Aorta (tissue), 5 donors: ENCODE measurements at places on chromosomes 3 and 15. TPM values are rescaled to one million over a fixed set of nuclear protein-coding genes. Genes with fewer than 3 reads are reported as not detected.

KCNMB2 gene
- not detected for total RNA-seq

MYO9A gene
- 79.3 TPM for total RNA-seq

ZDHHC23 gene
- 12.7 TPM for total RNA-seq

CCDC39 gene
- total RNA-seq: 0.60 TPM

HHATL gene
- total RNA-seq: not detected

- no peak overlapping the region for H3K27ac ChIP-seq
- H3K36me3 ChIP-seq: no peaks in the 10 kb centered on the region
- DNase-seq: no peak
- H3K4me3 ChIP-seq: no peak overlapping the region
- no peaks in the 10 kb centered on the region for H3K27me3 ChIP-seq
Measured at GRCh38 chr15:63440756-63441155, 59.1 kb upstream of the CA12 start.

- H3K27ac ChIP-seq: no peak overlapping the region
- H3K36me3 ChIP-seq: no peaks in the 10 kb centered on the region
- H3K27me3 ChIP-seq: no peaks in the 10 kb centered on the region
- DNase-seq: no peak
Measured at GRCh38 chr3:72973031-72973723, 23.4 kb upstream of the PPP4R2 start.

DNA sequence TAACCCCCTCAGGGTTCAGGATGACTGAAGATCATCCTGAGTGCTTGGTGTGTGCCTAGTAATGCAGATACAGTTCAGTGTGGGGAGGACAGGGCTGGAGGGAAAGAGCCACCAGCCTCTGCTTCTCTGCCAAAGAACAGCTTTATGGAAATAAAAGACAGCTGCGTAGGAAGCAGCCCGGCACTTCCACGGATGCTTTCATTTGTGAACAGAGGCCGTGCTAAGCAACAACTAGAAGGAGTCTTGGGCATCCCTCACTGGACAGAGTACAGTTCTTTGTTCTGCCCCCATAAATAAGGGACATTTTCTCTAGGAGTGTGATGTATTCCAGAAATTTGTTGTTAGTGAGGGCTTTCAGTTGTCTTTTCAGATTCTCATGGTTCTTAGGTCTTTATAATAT is 194.8 kb upstream of the RGMA start:
- no peak overlapping the region for H3K27ac ChIP-seq
- DNase-seq: no peak
- no peaks in the 10 kb centered on the region for H3K27me3 ChIP-seq
- no peaks in the 10 kb centered on the region for H3K36me3 ChIP-seq

- no peak overlapping the region for H3K4me3 ChIP-seq
- H3K27ac ChIP-seq: no peak overlapping the region
- no peak for DNase-seq
- H3K27me3 ChIP-seq: no peaks in the 10 kb centered on the region
Measured at GRCh38 chr3:134922866-134923265, 127.8 kb downstream of the EPHB1 start.

GRCh38 chr15:94119298-94119811 is 112.0 kb upstream of the MCTP2 start:
- H3K4me3 ChIP-seq: no peak overlapping the region
- no peaks in the 10 kb centered on the region for H3K27me3 ChIP-seq
- peaks cover 3% of the 10 kb centered on the region for H3K4me1 ChIP-seq

DNA sequence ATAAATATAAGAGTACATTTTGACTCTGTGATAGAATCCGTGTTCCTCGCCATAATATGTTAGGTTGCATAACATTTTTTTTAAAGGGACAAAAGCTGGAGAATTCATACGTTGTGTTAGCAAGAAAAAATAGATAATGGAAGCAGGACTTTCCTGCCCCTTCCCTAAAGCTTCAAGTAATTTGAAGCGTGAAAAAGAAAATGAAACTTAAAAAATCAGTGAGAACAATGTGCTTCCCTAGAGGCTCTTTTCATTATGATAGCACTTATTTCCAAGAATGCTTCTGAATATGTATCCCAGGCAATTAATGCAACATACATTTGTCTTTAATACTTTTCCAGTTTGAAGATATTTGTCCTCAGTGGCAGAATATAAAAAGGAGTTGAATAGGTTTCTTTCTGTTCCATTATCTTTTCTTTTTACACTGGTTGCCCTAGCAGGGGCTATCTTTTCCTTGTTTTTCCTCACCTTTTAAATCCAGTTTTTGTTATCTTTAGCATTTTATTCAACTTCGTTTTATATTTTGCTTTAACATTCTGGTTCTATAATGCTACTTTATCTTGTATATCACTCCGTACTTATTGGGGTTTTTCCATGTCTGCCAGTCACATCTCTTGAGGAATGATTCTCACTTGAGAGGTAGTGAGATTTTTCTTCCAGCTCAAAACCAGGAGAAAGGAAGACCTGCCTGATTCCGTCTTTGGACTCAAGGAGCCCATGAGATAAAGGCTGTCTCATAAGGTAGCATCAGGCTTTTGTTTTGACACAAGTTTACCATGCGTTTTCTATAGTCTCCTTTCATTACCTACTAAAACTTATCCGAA is 113.8 kb downstream of the MBNL1 start:
- H3K4me1 ChIP-seq: peaks cover 8% of the 10 kb centered on the region
- H3K27ac ChIP-seq: peak overlapping the region; percentile 44
- no peaks in the 10 kb centered on the region for H3K36me3 ChIP-seq
- peak overlapping the region; percentile 72 for H3K4me3 ChIP-seq
- H3K27me3 ChIP-seq: no peaks in the 10 kb centered on the region

DNA sequence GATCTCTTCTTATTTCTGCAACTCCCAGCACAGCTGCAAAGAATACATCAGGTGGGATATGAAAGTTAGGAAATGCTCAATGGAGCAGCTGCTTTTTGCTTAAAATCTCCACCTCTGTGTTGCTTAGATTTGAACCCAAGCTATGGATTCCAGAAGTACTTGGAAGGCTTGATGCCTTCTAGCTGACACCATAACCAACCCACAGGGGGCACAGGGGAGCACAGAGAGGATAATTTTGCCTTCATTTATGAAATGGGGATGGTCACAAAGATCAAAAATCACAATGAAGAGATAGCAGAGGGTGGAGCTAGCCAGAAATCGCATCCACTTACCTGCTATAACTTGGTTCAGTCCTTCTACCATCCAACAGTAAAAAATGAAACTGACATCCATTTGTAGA is 75.7 kb downstream of the DUT start:
- peaks cover 2% of the 10 kb centered on the region for H3K4me1 ChIP-seq
- H3K4me3 ChIP-seq: no peak overlapping the region
- no peaks in the 10 kb centered on the region for H3K27me3 ChIP-seq
- H3K36me3 ChIP-seq: no peaks in the 10 kb centered on the region

- H3K36me3 ChIP-seq: no peaks in the 10 kb centered on the region
- H3K27ac ChIP-seq: no peak overlapping the region
- no peaks in the 10 kb centered on the region for H3K4me1 ChIP-seq
Measured at GRCh38 chr15:67838789-67839332, 984 bp downstream of the RNU6-1 start.

DNA sequence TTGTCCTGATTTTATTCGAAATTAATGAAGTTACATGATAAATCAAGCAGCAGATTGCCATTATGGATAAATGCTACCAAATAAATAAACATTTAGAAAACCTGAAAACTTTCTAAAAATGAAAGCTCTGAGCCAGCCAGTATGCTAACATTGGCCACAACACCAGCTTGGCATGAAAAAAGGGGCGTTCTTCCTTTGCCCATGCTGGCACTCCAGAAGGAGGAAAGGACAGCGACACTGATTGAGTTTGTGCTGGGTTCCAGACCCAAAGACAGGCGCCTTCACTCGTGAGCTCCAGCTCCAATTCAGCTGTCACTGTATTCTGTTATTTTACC is 5.1 kb downstream of the STIMATE start:
- DNase-seq: no peak
- H3K4me1 ChIP-seq: peaks cover 4% of the 10 kb centered on the region
- H3K36me3 ChIP-seq: no peaks in the 10 kb centered on the region
- no peaks in the 10 kb centered on the region for H3K27me3 ChIP-seq

- H3K36me3 ChIP-seq: no peaks in the 10 kb centered on the region
- no peak for DNase-seq
- H3K4me1 ChIP-seq: no peaks in the 10 kb centered on the region
- H3K27ac ChIP-seq: no peak overlapping the region
- H3K4me3 ChIP-seq: peak overlapping the region; percentile 61
- no peaks in the 10 kb centered on the region for H3K27me3 ChIP-seq
Measured at GRCh38 chr3:50610992-50611463, 546 bp downstream of the CISH start.
